ENCODE measurements at places on chromosomes 2 and 18.

DNA sequence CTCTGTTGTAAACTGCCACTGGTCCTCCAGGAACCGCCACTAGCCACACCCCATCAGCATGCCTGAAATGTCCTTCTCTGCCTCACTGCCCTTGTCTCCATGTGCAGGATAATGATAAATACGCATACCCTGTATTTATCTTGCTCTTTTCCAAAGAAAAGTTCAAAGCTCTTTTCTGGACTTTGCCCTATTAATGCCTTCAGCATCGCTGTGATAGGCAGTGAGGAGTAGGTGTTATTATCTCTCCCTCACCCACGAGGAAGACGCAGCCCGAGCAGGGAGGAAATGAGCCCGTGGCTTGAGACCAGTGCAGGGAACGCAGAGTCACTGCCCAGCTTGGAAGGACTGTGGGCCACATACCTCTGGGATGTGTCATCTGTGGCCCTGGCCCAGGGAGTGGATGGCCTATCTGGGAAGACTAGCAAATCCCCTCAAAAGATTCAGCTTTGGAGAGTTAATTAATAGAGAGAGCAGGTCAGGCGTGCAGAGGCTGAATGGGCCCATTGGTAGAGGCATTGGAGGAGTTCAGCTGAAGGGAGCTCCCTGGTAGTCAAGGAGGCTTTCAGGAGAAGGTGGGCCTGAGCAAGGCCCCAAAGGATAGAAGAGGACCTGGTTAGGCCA is 39.5 kb upstream of the MCFD2 start:
- no peak for DNase-seq

GRCh38 chr18:22169889-22170420 is 566 bp downstream of the GATA6 start:
- no peak for DNase-seq

DNA sequence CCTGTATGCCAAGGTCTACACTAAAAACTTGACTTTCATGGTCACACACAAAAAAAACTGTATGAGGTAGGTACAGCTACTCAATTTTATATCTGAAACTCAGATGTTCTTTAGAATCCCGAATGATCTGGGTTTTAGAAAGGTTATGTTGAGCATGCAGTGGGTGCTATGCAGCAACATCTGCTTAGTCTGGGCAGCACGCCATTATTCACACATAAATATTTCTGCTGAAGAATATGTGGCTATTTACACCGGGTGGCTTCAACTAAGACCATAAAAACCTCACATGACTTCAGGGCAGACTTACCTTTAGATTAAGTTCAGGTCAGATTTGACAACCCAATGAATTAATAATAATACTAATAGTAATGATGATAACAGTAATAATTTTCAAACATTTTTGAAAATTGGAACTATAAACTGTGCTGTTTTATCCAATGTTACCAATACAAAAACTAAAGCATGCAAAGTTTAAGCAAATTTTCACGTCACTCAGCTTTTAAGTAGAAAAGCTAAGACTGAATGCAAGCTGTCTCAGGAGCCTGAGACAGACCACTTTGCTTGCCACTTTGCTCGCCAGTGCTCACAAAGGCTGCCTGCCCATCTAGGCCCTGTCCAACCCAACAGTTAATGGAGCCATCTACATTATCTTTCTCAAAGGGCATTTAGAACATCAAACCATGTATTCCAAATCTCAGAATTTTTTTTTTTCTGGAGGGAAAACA is 292.0 kb downstream of the CNTNAP5 start:
- DNase-seq: no peak

- DNase-seq: no peak
Observed at GRCh38 chr2:25903216-25903776, 25.0 kb upstream of the ASXL2 start.

DNA sequence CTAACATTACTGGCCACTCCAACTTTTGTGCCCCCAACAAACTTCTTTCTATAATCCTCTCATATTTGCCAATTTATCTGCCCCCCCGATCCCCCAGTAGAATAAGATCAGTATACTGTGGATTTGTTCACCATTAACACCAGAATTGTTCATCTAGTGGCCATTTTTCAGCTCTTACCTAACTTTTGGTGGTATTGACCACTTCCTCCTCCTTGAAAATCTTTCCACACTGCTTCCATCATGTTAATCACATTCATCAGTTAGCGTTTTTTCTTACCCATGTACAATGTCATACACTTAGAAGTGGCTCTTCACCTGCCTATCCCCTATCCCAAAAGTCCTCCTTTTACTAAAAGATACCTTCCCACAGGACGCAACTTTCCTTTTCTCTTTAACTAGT is 6.1 kb downstream of the IMPACT start:
- DNase-seq: no peak

DNA sequence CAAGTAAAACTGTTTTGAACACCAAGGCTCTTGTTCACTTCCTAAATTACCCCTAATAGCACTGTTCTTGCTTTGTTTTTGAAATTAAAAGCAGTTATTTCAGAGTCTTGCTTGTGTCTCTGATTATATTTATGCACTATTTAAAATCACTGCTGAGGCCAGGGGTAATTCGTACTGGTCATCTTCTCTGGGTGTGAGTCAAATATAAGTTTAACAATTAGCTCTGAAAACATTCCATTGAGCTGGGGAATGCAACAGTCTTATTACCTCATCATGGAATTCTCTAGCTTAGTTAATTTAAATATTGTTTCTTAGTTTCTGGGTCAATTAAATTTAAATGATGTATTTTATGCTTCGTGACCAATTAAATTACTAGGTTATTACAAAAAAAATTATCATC is 135.0 kb downstream of the MEIS1 start:
- DNase-seq: no peak

GRCh38 chr2:231554748-231555545 is 24.7 kb upstream of the NMUR1 start:
- no peak for DNase-seq

Data from CD8-positive, alpha-beta memory T cell (primary cell).